Cardiac fibroblast (primary cell): ENCODE measurements at places on chromosomes 1 and 21.

DNA sequence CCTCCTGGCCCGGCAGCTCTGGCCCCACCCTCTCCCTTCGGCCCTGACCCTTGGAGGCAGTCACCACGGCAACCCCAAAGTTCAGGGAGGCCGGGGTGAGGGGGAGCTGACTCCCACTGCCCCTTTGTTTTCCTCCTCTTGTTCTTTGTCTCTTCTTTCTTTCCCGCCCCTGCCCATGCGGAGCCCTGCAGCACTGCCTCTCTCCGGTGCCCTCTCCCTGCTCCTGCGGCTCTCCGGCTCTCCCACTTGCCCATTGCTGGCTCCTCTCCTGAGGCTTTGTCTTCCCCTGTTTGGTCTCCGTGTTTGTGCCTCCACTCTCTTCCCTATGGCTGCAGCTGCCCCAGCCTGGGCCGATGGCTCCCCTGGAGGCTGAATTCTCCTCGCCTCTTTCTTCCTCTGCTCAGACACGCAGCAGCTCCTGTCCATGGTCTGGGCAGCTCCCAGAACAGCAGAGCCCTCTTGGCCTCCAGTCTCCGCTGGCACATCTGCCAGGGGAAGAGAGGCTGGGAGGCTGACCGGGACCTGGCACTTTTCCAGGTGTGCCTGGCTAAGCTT, 5.8 kb downstream of the CELSR2 start:
- DNase-seq, result no peak

GRCh38 chr21:29939104-29939923, 482 bp downstream of the GRIK1 start:
- DNase-seq, result peak; percentile 13

DNA sequence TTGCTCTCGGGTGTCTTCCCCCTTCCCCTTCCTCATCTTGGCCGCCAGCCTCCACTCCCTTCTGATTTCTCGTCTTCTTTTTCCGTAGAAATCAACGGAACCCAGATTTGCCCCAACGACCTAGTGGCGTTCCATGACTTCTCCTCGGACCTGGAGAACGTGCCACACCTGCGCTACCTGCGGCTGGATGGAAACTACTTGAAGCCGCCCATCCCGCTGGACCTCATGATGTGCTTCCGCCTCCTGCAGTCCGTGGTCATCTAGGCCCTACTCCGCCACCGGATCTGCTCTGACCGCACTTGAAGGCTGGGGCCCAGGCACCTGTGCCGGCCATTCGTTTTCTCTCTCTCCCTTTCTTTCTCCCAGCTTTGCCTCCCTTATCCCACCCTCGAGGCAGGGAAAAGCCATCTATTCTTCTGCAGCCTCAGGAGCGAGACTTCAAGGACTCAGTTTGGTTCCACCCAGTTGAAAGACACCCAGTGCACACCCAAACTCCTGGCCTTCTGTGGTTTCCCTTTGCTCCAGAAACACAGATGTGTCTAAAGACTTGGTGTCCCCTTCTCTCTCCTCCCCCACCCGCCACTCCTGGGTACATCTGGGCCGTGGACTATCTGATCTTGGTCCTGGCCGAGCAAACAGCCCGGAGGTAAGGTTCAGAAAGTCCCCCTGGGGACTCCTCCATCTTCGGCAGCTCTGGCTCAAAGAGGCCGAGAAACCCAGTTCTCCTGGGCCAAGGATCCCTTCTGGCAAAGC, 7.2 kb upstream of the OPTC start:
- no peak for DNase-seq

DNA sequence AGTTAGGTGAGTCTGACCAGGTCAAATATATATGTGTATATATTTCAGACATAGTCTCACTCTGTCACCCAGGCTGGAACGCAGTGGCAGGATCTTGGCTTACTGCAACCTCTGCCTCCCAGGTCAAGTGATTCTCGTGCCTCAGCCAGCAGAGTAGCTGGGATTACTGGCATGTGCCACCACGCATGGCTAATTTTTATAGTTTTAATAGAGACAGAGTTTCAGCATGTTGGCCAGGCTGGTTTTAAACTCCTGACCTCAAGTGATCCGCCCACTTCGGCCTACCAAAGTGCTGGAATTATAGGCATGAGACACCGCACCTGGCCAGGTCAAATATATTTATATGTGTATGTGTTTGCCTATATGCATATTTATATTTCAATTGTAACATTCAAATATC, 581.5 kb upstream of the B3GALT2 start:
- no peak for DNase-seq

DNA sequence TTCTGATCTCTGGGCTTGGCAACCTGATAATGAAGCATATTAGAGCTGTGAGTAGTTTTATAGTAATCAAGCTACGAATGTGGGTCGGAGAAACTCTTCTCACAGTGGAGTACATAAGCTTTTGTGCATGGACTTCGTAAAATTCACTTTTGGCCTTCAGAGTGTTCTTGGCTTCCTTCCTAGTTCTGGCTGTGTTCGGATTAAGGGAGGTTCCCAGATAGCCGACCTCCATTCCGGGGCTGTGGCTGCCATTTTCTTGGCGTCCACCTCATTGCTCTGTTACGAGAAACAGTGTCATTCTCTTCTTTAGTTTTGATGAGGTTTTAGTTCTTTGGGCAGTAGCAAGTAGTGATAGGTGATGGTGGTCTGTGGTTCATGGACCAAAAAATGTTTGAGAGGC, 26.3 kb downstream of the CAMTA1 start:
- DNase-seq, result no peak

GRCh38 chr1:31930836-31931592, 7.2 kb downstream of the PTP4A2 start:
- no peak for DNase-seq

DNA sequence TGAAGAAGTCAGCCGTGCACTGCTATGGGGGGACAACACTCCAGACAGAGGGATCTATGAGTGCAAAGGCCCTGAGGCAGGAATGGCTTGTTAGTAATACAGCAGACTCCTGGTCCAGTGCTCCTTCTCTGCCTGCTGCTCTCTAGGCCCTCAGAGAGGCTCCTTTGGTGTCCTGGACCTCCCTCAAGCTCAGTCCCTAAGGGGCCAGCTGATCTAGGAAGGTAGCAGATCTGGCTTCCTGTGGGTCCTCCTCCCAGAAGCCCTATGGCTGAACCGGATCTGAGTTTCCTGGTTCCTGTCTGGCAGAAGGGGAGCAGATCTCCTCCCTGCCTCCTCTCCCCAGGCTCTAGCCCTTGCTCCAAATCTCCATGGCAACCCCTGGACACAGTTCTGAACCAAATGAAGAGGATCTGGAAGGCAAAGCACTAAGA, at the start of gene LDLRAD2:
TSS of gene LDLRAD2 (plus strand) at position 391 of the 431 bp plus-strand sequence. CDS start 187 bp downstream, outside the sequence.
- peak; percentile 79 for DNase-seq

- peak; percentile 95 for DNase-seq
These were observed 43.8 kb downstream of the SLC44A3 start for GRCh38 chr1:94863919-94864318.

GRCh38 chr1:159587461-159587951, at the start of gene APCS:
Gene APCS (plus strand): TSS chr1:159587826. CDS start chr1:159587922, 96 bp downstream.
- DNase-seq, result no peak

- peak; percentile 27 for DNase-seq
These were observed 21.8 kb upstream of the SDHB start for GRCh38 chr1:17075470-17076255.

GRCh38 chr1:231317306-231318014, 20.2 kb downstream of the EXOC8 start:
- no peak for DNase-seq

- DNase-seq, result peak; percentile 81
These were observed 1.2 kb downstream of the PABPC4 start for GRCh38 chr1:39575191-39576015.

DNA sequence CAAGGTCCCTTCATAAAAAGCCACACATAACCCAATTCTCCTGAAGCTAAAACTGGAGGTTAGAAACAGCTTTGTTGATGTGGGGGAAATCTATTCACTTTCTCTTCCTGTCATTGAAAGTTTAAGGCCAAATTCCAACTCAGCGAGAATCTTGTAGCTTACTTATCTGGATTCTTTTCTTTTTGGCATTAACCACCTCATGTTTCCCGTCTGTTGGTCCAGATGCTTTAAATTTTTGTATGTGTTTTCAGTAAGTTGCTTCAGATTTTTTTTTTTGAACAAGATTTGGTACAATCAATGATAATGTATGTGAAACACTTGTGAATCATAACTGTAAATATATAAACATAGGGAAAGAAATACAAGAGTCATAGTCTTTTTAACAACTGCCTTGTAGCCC, 33.7 kb upstream of the NEK7 start:
- DNase-seq, result peak; percentile 88

DNA sequence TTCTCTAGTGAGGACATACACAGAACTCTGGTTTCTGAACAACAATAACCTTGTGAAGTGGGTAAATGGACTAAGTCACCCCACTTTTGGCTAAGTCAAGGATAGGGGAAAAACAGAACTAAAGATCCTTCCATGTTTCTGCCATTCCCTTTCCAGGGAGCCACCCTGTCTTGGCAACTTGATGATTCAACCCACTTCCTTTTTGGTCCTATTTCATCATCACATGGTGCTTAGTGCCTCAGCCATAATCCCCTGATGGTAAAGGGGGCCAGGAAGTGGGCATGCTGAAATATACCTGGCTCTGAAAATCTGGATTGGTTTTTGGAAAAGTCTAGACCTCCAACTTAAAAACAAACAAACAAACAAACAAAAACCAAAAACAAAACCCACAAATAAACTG, 206.4 kb upstream of the FOXD3 start:
- DNase-seq, result peak; percentile 17

- DNase-seq, result no peak
These were observed 405.5 kb downstream of the MATN1 start for GRCh38 chr1:30317921-30318320.

DNA sequence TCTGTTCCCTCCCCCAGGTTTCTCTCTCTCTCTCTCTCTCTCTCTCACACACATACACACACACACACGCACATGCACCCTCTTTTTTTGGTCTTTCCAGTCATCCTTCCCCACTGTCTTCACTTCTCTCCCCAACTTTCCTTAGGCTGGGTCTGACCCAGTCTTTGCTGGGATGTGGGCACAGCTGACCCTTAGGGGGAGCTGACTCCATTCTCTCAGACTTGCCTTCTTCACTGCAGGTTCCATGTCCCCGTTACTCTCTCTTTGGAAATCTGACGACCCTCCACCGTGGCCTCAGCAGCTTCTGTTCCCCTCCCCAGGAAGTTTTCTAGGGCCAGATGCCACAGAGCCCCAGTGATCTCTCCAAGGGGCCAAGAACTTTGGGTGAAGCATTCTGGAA, 2.1 kb downstream of the DISP3 start:
- DNase-seq, result no peak
